ENCODE measurements at places on chromosomes 13 and 19.

- DNase-seq, result no peak
Observed at GRCh38 chr13:67147342-67148133, 82.6 kb downstream of the PCDH9 start.

- no peak for DNase-seq
Observed at GRCh38 chr19:944663-945241, 18.9 kb downstream of the ARID3A start.

DNA sequence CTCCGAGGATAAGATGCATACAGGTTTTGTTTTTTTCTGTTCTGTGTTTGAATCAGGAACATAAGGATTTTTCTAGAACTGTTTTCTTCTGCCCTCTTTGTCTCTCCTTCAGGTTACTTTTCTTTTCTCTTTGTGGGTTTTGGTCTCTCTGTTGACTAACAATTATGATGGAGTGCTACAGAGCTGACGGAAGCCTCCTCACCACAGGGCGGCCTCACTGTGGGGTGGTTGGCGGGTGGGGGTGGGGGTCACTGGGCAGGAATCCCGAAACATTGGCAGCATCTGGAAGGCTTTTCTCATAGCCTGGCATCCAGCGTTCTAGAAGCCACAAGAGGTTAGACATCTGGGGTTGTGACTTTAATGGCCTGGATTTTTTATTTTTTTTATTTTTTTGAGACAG lies 12.0 kb upstream of the MATK start:
- DNase-seq, result no peak

DNA sequence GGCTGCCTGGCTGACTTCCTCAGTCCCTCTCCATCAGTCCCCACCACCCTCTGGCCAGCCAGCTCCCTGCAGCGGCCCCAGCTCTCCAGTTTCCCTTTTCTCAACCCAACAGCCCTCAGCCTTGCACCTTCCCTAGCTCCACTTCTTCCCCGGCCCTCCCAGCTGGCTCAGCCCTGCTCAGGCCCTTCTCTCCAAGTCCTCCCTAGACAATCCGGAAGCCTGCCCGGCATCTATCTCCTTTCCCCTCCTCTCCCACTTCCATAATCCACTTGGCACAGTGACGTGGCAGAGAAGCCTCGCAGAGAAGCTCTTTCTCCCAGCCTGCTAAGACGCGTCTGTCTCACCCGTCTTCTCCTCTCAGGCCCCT lies 1.1 kb downstream of the UBXN6 start:
- DNase-seq, result no peak

DNA sequence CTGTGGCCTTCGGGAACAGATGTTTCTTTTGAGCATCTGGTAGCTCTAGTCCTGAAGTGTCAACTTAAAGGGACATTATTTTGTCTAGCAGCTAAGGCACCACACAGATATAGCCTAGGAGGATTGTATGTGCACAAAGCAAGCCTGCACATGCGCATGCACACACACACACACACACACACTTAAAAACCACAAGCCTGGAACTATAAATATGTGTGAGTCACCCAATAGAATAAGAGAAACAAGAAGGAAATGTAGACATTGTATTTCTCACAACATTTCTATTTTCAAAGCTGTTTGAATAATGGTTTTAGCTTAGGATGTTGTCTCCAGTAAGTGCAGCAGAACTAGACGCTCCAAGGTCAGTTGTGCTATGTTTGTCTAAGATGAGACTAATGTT lies 516.5 kb downstream of the SUCLA2 start:
- DNase-seq, result no peak

DNA sequence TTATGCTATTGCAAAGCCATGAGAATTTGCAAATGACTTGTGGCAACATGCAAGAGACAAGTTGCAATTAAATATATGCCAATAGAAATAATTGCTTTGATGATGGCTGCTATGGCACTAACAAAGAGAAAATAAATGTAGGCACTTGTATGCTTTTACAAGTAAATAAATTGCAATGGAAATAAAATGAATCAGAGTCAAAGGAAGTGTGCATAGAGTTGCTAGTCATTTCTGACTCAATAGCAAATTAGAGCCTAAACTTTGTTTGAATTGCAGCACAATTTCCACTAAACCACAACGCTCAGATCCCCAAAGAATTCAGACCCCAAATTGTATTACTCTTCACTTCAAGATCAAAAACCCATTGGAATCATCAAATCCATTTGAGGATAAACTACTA lies 792.1 kb upstream of the ARGLU1 start:
- no peak for DNase-seq

DNA sequence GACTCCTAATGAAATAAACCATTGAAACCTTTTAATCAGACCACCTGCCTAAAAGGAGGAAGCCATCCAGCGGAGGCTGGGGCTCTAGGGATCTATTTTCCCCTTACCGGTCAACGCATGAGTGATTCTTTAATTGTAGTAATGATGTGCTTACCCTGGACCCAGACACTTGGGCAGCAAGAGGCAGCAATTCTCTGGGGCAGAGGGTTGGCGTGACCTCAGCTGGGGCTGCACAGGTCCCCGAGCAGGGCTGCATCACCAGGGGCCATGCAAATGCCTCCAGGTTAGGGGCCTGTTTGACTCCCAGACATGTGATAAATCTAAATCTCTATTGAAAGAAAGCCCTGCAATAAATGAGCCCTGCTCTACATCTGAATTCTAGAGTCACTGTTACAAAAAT lies 194.2 kb upstream of the TSHZ3 start:
- no peak for DNase-seq

- no peak for DNase-seq
Observed at GRCh38 chr13:79781829-79782540, 301.0 kb downstream of the NDFIP2 start.

DNA sequence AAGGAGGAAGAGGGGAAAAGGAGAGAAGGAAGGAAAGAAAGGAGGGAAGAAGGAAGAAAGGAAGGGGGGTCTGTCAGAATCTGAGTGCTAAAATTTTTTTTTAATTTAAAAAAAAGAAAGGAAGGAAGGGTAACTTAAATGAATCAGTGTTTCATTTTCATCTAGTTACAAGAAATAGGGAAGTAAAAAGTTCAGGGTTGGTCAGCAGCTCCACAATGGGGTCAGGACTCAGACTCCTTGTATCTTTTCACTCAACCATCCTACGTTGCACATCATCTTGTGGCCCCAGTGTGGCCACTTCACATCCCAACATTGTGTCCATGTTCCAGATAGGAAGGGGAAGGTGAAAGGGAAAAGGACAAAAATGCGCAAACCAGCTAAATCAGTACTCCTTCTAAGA lies 14.3 kb upstream of the FNDC3A start:
- no peak for DNase-seq

GRCh38 chr19:41595258-41595889 lies 19.4 kb downstream of the CEACAM21 start:
- DNase-seq, result peak; percentile 50

GRCh38 chr19:19260417-19261214 lies 12.5 kb downstream of the TM6SF2 start:
- DNase-seq, result no peak

DNA sequence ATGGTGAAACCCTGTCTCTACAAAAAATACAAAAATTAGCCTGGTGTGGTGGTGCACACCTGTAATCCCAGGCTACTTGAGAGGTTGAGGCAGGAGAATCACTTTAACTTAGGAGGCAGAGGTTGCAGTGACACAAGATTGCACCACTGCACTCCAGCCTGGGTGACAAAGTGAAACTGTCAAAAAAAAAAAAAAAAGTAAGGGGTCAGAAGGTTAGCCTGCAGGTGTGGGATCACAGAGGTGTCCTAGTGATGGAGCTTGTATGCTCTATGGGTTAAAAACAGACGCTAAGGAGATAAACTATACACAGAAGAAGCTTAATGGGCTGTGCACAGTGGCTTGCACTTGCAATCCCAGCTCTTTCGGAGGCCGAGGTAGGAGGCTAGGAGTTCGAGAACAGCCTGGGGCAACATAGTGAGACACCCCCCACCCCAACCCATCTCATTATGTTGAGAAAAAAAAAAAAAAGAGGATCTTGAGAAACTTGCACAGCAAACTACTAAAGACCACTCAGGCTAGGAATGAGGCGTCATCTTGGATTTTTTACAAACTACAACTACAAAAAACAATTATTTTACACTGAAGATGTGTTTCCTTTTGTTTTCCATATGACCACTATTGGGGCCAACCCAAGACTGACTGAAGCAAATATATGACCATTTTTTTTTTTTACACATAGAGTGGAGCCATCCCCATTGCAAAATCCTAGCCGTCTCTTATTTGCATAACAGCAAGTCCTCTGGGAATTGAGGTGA lies 7.9 kb downstream of the FOSB start:
- DNase-seq, result no peak

GRCh38 chr19:31385744-31386143 lies 36.5 kb upstream of the TSHZ3 start:
- no peak for DNase-seq

GRCh38 chr19:48716562-48717291 lies 2.8 kb downstream of the MAMSTR start:
- DNase-seq, result no peak

- DNase-seq, result no peak
Observed at GRCh38 chr13:69872321-69873047, 235.1 kb upstream of the ATXN8OS start.

GRCh38 chr19:5269279-5269678 lies 71.3 kb downstream of the PTPRS start:
- no peak for DNase-seq

GRCh38 chr13:99911965-99912566 lies 59.5 kb downstream of the ZIC5 start:
- DNase-seq, result no peak

- no peak for DNase-seq
Observed at GRCh38 chr13:45105895-45106294, 14.4 kb upstream of the GTF2F2 start.

GRCh38 chr19:18282021-18282787 lies 782 bp upstream of the JUND start:
- DNase-seq, result no peak

DNA sequence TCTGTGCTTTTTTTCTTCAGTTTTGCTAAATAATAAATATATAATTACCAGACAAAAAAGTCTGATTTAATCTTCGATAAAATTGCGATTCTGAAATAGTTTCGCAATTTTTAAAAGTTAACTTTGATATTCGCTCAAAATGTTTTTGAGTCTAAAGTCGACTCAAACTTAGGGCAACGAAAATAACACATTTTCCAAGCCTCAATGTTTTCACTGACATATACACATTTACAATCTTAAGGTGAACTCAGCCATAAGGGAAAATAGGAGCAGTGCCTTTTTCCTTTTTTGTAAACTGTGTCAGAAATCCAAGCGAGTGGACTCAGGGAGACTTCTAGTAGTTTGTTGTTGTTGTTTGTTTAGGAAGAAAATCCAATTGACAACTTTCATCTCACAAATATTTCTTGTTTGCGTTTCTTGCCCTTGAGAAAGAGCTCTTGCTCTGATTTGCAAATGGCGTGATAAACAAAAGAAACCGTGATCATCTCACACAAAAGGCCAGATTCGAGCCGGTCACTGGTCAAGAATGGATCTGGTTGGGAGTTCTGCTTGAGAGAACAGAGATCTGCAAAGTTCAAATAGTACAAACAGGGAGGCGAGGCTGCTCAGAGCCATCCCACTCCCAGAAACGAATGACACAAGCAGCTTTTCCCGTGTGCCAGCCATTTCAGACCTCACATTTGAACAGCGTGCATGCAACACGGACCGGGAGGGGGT lies 2.1 kb downstream of the SOX21 start:
- no peak for DNase-seq

- no peak for DNase-seq
Observed at GRCh38 chr19:2266183-2266993, 10.2 kb upstream of the JSRP1 start.

GRCh38 chr19:47580397-47580796 lies 7.4 kb upstream of the ZNF541 start:
- DNase-seq, result no peak

GRCh38 chr13:73240193-73240592 lies 181.4 kb downstream of the KLF5 start:
- no peak for DNase-seq

- peak; percentile 50 for DNase-seq
Observed at GRCh38 chr19:41746593-41747227, 8.6 kb upstream of the CEACAM6 start.

DNA sequence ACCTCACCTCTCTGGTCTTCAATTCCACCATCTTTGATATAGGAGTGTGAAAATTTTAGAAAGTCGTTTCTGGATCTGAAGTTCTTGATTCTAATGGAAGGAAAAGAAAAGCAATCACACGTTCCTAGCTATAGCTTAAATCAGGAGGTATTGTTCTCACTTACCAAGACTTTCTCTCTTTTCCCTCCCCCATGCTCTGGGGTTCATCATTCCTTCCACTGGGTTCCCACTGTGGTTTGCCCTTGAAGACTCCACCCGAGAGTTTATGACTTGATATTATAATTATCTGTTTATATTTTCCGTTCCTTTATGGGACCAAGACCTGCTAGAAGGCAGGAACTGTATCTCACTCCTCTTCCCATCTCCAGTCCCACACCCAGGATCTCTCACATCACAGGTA lies 76.6 kb downstream of the AKAP11 start:
- no peak for DNase-seq

DNA sequence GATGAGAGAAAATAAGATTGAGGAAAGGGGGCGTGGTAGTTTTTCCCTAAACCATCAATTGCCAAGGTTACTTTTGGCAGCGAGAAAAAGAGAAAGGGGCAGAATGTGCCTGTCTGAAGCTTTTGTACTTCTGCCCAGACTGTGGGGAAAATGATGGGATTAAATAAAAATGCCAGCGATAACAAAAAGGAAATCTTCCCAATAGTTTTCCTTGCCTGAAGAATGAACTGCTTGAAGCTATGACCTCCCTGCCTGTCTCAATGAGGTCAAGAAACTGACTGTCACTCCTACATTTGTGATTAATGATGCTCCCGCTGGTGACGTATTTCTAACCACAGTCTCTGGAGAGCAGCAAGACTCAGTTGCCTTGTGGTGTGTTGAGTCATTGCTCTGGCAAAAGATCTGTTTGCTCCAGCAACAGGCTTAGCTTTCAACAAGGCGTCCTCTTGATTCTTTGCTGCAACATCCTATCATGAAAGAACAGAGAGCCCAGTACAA lies 1051.5 kb downstream of the DIAPH3 start:
- no peak for DNase-seq

GRCh38 chr19:45772130-45772840 lies 3.2 kb upstream of the SIX5 start:
- no peak for DNase-seq

- DNase-seq, result no peak
Observed at GRCh38 chr13:43126420-43126819, 103.0 kb downstream of the DNAJC15 start.

DNA sequence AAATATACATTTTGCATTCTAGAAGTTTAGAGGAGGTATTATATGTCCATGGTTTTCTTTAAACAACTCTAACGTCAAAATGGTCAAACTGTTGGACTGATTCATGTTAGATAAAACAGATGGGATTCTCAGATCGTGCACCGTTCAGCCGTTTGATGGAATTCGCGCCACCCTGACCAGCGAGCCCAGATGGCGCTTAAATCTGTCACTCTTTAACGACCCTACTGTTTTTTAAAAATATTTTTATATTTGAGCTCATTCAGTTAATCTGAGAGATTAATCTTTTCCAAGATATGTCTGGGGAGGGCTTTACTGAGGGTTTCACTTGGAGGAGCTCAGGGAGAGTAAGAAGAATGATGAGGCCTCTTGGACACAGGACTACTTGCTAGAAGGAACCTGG lies 164.4 kb downstream of the TM9SF2 start:
- DNase-seq, result no peak

- DNase-seq, result peak; percentile 72
Observed at GRCh38 chr13:29935309-29935981, 85.0 kb upstream of the UBL3 start.

- no peak for DNase-seq
Observed at GRCh38 chr13:55091172-55091571, 2049.5 kb upstream of the PRR20A start.

- peak; percentile 46 for DNase-seq
Observed at GRCh38 chr19:13195678-13196077, 45.5 kb downstream of the IER2 start.
